Stimulated activated memory B cell treated with anti-CD40 and anti-IgM and Interleukin-4, amounts not matched to agents 10 μg/mL and 1 μg/mL and 100 μg/mL, for 72 hours (primary cell): ENCODE measurements at places on chromosomes 5 and 9.

DNA sequence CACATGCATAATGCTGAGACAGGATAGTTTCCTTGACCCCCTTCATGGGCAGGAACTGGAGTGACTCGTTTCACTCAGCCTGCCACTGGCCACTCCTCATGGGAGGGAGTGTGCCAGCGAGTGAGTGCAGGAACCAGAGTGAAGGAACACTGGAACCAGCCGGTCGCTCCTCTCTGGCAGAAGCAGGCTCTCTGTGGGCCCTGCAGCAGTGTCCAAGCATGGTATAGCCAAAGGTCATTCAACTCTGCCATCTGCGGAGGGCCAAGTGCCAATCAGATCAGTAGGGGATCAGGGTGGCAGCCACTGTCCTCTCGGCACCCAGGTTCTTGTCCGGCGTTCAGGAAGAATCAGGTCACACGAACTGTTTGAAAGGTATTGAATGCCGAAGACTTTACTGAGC is 169.3 kb upstream of the PPP1R2B start:
- no peak for ATAC-seq

DNA sequence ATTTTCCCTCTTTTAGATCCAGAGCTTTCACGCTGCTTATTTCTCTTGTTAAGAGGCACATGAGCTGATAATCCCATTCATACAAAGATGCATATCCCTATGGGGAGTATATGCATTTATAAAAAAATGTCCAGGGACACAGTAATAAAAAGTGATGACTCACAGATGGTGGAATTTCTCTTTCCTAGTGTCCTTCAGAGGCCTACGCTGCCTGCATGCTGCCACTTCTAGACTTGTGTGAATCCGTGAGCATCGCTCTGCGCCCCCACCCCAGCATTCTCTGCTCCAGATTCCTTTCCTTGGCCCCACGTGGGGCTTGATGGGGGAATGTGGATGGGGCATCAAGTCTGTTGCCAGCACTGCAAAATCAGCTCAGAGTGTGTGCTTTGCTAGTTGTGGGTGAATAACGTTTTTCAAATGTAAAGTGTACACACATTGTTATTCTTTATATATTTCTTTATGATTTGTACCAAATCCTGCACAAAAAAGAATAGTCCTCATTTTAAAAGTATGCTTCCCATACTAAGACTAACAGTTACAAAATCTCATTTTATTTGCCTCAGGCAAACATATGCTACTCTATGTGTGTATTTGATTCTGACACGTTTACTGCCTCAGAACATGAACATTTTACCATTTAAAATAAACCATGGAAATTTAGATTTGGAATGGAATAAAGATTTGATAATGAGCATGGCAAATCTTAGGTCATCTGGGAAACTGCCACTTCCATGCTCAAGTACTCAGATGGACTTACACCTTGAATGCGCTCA is 22.4 kb upstream of the RASGRF2 start:
- no peak for ATAC-seq

GRCh38 chr9:5205071-5205470 is 19.6 kb upstream of the INSL6 start:
- ATAC-seq, result no peak

- peak; percentile 93 for ATAC-seq
These were observed 64.7 kb upstream of the GRAMD2B start for GRCh38 chr5:126358525-126358924.

DNA sequence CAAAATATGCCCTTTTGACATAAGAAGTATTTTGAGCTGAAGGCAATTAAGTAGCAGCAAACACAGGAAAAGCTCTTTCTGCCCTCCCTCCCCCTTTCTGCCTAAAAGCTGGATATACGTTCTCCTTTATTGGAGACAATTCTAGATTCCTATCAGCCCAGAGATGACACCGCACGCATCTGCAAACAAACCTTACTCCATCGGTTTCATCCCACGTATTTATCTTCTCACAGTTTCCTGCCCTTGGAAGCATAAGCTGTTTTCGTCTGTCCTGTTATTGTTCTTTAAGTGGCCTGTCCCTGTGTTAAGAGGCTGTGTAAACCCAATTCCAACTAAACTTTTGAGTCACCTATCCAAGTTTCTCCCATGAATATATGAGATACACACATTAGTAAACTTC is 11.8 kb downstream of the TBC1D9B start:
- no peak for ATAC-seq

DNA sequence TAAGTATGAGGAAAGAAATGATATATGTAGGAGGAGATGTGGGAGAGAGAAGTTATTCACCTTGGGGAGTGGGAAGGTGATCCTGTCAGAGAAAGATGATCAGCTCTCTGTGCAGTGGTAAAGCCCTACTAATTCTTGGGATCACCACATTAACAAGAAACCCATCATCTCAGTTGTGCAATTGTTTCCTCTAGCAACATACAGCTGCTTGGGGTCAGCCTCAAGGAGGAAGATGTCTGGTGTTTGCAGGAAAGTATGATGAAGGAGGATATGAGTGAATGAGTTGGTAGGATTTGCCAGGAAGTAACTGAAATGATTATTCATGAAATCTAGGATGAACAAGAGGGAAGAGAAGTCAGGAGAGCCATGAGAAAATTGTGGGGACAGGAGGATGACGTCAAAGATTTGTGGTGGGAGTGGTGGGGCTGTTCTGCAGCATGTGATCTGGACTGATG is 50.1 kb downstream of the TNFSF8 start:
- no peak for ATAC-seq

- peak; percentile 81 for ATAC-seq
These were observed at the start of gene GADD45G for GRCh38 chr9:89604729-89605464. TSS of gene GADD45G (plus strand) at chr9:89605012. CDS start at chr9:89605122, 110 bp downstream.

- ATAC-seq, result no peak
These were observed 22.0 kb upstream of the EPB41L4B start for GRCh38 chr9:109342878-109343277.

DNA sequence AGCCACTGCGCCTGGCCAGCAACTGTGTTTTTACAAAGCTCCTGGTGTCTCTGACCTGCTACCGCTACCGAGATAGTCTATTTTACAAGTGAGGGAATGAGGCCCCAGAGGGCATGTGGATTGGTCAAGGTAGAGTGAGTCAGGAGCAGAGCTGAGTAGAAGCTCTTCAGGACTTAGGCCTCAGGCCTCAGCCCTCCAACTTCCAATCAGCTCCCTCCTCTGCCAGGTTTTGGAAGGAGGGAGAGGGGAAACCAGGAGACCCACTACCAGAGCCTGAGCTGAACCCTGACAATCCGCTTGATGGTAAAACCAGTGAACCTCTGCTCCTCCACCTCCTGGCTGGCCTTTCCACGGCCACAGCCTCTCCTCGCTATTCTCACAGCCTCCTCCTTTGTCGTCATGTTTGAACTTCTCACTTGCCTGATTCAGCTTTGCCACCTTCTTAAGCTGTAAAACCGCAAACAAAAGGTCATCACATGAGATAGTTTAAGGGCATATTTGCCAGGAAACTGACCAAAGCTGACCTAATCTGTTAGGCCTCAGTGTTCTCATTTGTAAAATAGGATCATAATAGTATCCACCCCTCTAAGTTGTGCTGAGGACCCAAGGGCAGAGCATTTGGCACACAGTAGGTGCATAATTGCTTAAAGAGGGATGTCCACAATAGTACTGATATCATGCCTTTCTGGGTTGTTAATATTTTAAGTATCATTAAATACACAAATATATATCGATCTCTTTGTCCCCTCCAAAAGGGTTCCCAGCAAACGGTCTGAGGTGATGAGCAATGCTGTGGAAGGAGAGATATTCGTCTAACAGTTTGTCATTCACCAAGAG is 1.7 kb downstream of the TRAF1 start:
- peak; percentile 34 for ATAC-seq

GRCh38 chr5:124742983-124743601 is 3.3 kb downstream of the ZNF608 start:
- no peak for ATAC-seq

DNA sequence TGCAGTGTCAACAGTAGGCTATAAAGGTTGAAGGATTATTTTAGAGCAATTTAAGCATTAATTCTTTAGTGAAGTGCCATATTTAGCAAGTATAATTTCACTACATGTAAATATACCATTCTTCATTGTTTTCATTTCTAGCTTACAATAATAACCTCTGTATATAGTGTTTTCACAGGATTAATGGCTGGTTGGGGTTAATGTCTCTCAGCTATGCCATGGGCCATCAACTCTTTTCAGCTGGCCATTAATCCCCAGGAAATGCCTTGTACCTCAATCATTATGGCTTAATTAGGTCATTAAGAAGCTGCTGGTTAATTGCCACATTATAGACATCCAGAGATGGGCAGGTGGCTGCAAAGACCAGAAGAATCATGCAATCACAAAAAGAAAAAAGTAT is 715.1 kb downstream of the MAT2B start:
- ATAC-seq, result no peak
